ENCODE measurements at places on chromosomes 5 and 9. TPM values are rescaled to one million over a fixed set of nuclear protein-coding genes. Genes with fewer than 3 reads are reported as not detected.
A peak's percentile ranks its signal among the peaks of the same experiment; 100 is the strongest.

Gene S100Z
- 0.45 TPM for total RNA-seq

Gene PLPP7
- total RNA-seq: 50.3 TPM

DNA sequence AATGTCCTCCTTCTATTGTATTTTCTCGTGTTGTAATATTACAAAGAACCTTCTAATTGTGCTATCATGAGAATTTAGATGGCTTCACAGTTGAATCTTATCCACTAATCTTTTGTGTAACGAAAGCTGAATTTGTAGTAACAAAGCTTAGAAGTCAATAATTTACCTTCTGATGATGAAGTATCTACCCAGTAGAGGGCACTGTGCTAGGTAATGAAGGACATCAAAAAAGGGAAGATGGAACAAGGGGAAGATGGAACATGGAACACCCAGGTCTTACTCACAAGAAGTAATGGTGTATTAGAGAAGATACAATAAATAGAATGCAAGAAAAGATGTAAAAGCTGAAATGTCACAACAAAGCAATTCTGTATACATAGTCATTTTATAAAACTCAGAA is 131.0 kb upstream of the CCNG1 start:
- DNase-seq: peak; percentile 1
- H3K4me3 ChIP-seq: no peak overlapping the region
- no peaks in the 10 kb centered on the region for H3K36me3 ChIP-seq
- no peaks in the 10 kb centered on the region for H3K4me1 ChIP-seq

DNA sequence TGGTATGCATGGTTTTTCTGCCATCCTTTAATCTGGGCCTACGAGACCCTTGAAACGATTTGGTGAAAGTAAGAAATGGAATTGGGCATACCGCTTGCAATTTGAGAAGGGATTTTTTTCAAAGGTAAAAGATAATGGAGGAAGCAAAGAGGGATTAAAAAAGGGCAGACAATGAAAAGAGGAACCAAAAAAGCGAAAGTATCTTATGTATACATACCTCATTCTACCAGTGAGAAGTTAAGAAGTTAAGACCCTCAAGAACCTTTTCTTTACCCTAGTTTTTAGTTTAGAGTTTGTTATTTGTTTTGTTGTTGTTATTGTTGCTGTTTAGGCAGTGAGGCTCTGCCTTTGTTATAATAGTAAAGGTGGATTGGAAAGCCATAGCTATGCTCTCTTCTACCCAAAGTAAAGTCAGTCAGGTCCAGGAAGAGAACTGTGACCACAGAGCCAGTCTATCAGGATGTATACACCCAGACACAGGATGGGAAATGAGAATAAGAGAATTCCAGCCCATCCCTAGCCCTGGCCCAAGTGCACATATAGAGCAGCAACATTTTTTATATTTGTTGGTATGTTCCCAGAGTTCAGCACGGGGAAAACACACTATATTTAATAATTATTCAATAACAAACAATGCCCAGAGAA is 166.6 kb downstream of the RFX3 start:
- no peak overlapping the region for H3K4me3 ChIP-seq
- H3K4me1 ChIP-seq: no peaks in the 10 kb centered on the region
- H3K36me3 ChIP-seq: no peaks in the 10 kb centered on the region
- H3K27me3 ChIP-seq: no peaks in the 10 kb centered on the region
- no peak overlapping the region for H3K27ac ChIP-seq
- DNase-seq: no peak

DNA sequence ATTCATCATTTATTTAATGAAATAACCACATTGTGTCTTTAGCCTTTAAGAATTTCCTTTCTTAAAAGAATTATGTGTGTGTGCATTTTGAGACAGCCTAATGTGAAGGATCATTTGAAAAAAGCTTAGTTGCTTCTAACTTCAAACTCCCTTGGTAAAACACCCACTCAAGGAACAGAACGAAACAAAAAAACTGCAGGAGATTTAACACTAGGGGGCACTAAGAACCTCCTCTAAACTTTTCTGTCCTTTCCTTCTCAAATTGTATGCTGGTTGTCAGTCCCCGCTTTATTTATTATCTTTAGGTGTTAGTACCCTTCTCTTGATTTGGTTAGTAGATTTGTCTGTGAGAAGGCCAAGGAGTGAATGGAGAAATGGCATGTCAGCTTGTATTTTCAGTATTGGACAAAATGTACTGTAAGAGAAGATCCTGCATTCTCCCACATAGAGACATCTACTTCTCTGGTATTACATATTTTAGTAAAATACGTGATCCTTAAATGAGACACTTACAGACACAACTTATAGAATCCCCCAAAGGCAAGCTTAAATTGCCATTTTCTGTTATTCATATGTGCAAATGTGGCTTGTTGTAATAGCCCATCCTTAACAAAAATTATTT is 229.7 kb downstream of the MRPS30 start:
- peak; percentile 15 for DNase-seq
- no peaks in the 10 kb centered on the region for H3K36me3 ChIP-seq
- H3K27me3 ChIP-seq: no peaks in the 10 kb centered on the region

GRCh38 chr9:136399176-136400037 is 563 bp downstream of the SNAPC4 start:
- no peaks in the 10 kb centered on the region for H3K27me3 ChIP-seq
- no peaks in the 10 kb centered on the region for H3K4me1 ChIP-seq

DNA sequence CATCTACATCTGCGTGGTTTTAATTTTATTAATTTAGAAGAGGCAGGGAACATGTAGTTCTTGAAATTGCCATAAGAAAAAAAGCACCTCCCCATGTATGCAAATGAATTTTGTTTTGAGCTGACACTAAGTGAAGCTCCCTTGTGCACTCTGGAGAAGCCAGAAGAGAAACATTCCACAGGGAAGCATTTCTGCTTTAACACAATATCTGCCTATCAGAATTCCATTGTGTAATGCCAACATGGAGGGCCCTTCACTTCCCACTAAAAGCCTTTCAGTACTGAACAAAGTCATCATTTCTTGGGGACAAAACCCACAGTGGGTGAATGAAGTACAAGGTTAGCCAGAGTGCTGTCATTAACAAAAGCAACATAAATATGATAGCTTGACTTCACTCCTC is 59.7 kb downstream of the PRELID2 start:
- no peak for DNase-seq
- H3K4me1 ChIP-seq: no peaks in the 10 kb centered on the region
- H3K27ac ChIP-seq: no peak overlapping the region
- no peaks in the 10 kb centered on the region for H3K36me3 ChIP-seq
- no peak overlapping the region for H3K4me3 ChIP-seq

Measured in cardiac muscle cell (in vitro differentiated cells and primary cell).